ENCODE measurements at places on chromosomes 1 and 21. TPM values are rescaled to one million over a fixed set of nuclear protein-coding genes. Genes with fewer than 3 reads are reported as not detected.

GRCh38 chr1:151145304-151146071, 943 bp downstream of the SEMA6C start:
- no peak for DNase-seq

DNA sequence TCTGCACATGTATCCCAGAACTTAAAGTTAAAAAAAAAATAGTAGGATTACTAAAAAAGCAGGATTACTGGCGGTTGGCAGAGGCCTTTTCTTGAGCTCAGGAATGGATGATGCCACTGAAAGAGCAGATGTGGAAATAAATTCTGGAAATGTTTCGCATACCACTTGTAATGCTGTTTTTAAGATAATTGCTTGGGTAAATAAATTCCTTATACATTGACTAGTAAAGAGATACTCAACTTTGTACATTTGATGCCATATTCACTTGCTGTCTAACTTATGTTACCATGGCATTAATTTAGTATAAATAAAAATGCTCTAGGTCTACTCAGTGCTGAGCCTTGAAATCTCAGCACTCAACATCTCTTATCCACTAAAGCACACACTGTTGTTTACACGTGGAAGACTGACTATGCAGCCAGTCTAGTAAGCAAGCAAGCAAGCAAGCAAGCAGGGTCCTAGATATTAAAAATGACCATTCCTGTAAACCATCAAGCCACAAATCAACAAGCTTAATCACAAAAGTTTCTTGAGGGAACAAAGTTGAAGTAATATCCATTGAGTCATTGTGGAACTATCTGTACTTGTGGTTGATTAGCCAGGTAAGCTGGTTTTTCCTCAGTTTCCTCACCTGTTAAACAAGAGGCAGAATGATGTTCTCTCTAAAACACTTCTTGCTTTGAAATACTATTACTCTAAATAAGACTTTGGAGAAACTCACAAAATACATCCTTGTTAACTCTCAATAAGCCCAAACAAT, 1.7 kb upstream of the RASAL2 start:
- DNase-seq: peak; percentile 22

DNA sequence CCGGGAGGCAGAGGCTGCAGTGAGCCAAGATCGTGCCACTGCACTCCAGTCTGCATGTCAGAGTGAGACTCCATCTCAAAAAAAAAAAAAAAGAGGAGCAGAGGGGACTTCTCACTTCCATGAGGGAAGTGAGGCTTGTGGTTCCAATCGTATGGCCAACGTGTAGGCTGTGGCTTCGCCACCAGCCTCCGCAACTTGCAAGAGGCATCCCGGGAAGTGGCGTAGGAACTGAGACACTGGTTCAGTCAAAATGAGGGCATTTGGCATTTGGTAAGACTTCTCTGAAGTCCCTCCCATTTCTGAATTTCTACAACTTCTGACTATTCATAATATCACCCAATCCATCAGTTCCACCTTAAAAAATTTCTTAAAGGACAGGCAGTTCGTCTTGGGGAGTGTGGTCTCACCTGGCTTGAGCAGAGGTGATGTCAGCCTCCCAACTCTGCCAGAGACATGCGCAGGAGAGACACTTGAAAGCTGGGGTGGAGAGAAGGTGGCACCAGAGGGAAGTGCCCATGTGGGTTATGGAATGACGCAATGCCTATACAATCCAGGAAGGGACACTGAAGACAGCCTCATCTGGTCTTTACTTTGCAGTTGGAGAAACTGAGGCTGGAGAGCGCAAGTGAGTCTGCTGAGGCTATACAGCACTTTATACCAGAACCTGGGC, 17.2 kb downstream of the KAZN start:
- DNase-seq: no peak

DNA sequence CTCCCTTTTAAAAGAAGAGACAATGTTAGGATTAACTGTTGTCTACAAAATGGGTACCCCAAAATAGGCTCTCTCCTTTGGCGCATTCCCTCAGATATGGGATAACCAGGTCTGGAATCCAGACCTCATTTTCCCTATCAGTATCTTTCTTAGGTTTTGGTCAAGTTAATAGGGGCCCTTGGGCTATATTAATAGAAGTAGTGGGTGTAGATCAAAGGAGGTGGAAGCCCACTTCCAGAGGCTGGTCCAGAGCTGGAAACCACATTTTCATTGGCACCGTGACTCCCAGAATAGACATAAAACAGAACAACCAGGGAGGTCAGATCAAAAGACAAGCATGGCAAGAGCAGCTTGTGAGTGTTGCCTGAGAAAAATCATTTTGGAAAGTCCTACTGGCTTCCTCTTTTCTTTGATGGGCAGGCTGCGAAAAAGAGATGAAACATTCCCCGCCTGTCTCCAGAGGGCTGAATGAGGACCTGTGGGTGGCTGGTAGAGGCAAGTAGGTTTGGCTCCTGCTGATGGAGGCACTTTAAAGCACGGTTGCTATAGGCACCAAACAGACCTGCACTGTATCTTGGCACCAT, 25.8 kb upstream of the KIF21B start:
- no peak for DNase-seq

DNA sequence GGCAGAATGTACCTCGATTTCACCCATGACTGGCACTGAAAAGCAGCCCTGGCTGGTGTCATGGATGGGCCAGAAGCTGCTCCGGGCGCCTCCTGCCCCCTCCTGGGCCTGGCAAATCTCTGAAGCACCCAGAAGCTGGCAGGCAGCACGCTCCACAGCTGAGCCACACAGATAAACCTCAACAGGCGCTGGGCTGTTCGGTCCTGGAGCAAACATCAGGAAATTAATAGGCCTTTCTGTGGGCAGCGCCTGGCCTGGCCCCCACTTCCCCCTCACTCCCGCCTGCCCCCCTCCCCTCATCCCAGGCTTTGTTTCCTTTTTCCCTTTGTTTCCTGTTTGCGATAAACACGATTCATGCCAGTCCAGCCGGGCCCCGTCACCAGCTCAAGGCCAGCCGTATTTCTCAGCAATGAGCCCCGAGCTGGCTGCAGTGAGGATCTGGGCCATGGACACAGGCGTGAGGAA, 20.1 kb upstream of the DISP3 start:
- DNase-seq: no peak

GRCh38 chr1:222750651-222751050, 13.6 kb downstream of the FAM177B start:
- no peak for DNase-seq

DNA sequence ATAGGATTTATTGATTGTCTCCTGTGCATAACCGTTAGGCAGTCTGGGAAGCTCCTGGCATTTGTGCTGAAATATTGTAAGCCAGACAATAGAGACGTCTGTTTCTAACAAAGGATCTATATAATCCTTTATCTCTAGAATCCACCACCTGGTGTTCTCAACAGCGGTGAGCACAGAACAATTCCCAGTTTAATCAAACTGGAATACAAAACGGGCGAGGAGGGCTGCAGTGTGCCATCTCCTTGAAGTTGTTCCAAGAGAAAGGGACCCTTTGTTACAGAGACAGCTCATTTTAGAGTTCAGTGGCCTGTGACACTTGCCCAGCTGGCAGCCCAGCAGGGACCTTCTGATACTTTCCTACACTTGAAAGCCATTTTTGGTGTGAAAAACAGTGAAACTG, 162.8 kb upstream of the IVNS1ABP start:
- no peak for DNase-seq

- no peak for DNase-seq
Measured at GRCh38 chr1:46413596-46413985, 19.5 kb downstream of the FAAH start.

DNA sequence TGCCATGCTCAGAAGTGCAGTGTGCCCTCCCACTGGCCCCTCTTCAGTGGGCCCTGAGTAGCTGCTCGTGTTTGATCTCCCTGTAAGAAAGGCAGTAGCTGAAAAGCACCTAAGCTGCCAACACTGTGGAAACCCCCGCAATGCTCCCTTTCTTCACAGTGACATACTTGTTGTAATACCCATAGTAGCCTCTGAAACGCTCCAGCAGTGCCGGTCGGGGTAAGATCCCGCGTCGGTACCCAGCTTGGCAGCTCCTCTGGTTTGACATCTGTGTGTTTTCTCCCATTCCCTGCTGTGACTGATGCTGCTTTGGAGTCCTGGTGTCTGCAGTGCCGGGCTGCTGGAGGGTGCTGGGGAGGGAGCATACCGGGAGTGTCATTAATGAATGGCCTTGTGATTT, 3.6 kb downstream of the CHAF1B start:
- peak; percentile 65 for DNase-seq

Gene DHDDS
- total RNA-seq: 87.2 TPM

Gene RSRP1
- total RNA-seq: 88.3 TPM

Gene LCE2B
- total RNA-seq: not detected

Gene SH2D1B
- not detected for total RNA-seq

Gene TGFBR3
- 2.5 TPM for total RNA-seq
